Breast epithelium (tissue), 4 donors: ENCODE measurements at places on chromosomes 2 and 18.

- DNase-seq, result no peak
Observed at GRCh38 chr2:238847419-238847801, 475 bp upstream of the TWIST2 start.

GRCh38 chr2:132974467-132975095, 304.6 kb upstream of the LYPD1 start:
- DNase-seq, result no peak

GRCh38 chr18:63233334-63233733, 86.2 kb downstream of the BCL2 start:
- DNase-seq, result no peak

DNA sequence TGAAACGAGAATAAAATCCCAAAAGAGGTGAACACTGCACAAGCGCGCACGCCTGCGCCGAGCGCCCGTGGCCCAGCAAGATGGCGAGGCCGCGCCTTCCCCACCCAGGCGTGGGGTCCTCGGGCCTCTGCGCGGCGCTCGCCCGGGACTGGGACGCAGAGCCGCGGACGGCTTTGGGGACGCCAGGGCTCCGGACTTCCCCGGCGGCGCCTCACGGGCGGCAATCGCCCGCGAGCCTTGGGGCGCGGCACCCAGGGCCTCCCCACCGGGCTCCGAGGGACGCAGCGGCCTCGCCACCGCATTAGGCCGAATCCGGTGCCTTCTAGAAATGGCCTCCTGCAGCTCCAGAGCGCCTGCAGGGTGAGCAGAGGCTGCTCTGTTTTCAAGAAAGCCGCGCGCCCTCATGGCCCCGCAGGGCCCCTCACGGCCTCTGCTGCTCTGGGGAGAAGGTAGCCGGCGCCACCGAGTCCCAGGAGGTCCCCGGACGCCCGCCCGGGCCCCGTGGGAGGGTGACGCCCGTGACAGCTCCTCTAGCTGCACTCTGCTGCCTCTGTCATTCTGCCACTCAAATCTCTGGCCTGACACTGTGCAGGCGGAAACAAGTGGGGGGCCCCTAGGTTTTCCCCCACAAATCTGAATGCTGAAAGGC, 35.9 kb upstream of the POMC start:
- DNase-seq, result no peak

DNA sequence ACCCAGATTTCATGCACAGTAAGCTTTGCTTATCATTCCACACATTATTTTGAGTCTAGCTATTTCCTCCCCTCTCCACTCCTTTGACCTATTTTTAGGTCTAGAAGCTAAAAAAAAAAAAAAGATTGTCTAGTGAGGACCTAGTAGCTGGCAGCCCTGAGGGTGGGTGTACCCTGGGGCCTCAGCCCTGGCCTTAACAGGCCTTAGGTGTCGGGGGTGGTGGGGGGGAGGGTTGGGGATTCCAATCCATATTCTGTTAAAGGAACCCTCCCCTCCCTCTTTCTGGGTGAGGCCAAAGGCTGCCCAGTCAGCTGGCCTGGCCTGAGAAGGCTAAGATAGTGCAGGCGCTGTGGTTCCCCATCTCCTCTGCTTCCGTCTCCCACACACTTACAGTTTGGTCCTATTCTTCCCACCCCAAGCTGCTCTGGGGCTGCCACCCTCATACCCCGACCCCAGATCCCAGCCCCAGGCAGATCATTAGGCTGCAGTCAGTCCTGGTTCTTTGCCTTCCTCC, 65.5 kb upstream of the HK2 start:
- no peak for DNase-seq

- no peak for DNase-seq
Observed at GRCh38 chr2:105090091-105090490, 52.2 kb downstream of the MRPS9 start.
